ENCODE measurements at places on chromosomes 7 and 10.
A peak's percentile ranks its signal among the peaks of the same experiment; 100 is the strongest.

GRCh38 chr10:92848037-92848440 lies 281 bp upstream of the EXOC6 start:
- peak; percentile 44 for DNase-seq

GRCh38 chr10:66860376-66860945 lies 65.4 kb upstream of the LRRTM3 start:
- no peak for DNase-seq

GRCh38 chr7:138992052-138992531 lies 10.9 kb upstream of the KIAA1549 start:
- no peak for DNase-seq

DNA sequence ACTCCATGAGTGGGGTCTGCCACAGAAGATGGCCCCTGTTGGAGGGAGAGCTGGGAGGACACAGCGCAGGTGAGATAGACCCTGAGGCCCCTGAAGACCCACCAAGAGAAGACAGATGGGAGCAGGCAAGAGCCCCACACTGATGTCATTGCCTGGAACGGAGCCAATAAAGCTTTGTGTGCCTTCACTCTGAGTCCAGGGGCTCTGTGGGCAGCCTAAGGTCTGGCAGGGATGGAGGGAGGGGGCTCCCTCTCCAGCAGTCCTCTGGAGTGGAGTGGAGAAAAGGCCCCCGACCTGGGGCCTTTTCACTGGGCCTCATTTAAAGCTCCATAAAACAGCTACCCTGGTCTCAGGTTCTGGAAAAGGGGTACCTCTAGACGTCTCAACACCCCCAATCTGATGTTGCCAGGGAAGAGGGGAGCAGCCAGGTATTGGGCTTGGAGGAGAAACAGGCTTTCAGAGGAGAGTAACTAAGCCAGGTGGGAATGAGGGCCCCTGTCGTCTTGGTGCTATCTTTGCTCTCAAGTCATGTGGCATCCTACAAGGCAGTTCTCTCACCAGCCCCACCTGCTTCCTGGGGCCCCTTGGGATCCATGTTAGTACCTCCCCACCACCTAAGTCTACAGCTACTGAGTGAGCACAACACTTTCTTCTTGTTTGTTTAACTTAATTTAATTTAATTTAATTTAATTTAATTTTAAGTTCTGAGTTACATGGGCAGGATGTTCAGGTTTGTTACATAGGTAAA lies 1.4 kb downstream of the C10orf62 start:
- DNase-seq, result no peak

- DNase-seq, result no peak
Measured at GRCh38 chr10:69744971-69745370, 56.7 kb upstream of the COL13A1 start.

- DNase-seq, result no peak
Measured at GRCh38 chr10:79488870-79489269, 23.5 kb upstream of the EIF5AL1 start.

- peak; percentile 76 for DNase-seq
Measured at GRCh38 chr10:92712016-92712889, 22.5 kb downstream of the HHEX start.

DNA sequence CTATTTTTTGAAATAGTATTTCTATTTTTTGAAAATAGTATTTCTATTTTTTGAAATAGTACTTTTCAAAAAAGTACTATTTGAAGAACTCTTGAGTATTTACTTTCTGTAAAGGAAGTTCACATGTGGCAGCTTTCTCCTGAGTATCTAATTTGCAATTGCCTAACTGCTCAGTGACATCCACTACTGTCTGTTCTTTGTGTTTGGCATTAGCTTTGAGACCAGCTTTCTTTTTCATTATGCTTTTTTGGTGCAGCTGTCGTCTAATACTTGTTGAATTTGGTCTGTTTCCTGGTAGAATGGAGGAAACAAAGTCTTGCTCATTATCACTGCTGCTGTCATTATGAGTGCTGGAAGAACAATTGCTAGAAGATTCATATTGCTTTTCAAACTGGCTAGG lies 99.1 kb downstream of the BMPR1A start:
- DNase-seq, result no peak

DNA sequence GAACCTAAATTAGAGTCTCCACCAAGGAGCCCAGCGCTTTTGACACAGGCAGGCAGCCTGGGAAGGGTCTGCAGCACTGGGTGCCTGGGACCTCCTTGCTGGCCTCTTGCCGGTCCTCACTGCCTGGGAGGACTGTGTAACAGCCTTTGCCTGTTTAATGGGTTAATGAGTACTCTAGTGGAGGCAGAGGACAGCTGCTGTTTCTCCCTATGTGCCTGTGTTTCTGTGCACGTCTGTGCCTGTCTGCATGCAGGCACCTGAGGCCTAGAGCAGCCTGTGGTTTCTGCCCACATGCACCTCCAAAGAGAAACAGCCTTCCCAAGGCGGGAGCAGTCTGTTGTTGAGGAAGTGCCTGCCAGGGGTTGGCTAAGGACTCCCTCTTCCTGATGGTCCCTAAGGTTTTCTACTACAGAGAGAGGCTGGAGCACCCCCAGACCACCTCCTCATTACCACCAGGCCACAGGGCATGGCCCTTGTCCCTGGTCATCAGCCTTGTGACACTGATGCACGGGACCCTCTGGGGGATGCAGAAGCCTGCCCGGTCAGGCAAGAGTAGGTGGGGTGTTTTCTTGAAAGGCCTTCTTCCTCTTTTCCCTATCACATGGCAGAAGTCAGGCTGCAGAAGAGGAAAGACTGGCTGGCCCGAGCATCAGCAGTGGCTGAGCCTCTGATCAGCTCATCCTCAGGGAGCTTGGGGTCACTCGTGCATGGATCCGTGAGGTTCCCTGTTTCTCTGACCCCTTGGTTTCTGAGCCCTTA lies 14.2 kb downstream of the SLC29A3 start:
- no peak for DNase-seq

DNA sequence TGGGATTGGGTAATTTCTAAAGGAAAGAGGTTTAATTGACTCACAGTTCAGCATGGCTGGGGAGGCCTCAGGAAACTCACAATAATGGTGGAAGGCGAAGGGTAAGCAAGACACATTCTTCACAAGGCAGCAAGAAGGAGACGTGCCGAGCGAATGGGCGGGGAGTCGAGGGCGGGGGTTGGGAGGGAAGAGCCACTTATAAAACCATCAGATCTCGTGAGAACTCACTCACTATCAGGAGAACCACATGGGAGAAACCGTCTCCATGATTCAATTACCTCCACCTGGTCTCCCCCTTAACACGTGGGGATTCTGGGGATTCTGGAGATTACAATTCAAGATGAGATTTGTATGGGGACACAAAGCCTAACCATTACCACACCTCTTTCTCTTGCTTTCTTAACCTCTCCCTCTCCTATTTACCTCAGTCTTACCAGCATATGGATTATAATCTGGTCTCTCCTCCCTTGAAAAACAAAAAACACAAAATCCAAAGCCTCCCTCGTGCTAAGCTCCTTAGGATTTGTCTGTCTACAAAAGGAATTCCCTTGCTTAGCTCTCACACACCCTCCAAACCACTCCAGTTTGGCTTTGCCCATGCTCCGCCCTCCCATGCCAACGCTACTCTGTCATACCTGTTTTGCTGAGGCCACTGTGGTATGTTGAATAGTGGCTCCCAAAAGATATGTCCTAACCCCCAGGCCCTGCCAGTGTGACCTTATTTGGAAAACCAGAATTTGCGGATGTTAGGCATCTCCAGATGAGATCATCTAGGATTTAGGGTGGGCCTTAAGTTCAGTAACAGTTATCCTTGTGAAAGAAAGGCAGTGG lies 19.6 kb upstream of the EFCAB10 start:
- DNase-seq, result no peak

DNA sequence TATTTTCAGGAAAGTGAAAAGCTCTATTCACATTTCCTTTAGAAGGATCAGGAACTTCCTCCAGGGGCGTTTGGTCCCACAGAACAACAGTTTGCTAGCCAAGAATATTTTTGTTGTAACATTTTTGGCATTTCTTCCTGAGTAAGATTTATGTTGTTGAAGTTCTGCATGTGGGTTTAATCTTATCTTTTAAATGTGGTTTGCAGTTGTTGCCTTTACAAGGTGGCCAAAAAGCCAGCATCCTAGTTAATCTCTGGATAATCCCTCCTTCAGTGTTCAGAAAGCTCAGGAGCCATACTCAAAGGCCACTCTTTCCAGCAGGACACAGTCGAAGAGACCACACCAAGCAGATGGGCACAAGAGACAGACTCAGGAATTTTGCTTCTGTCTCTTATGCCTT lies 30.0 kb downstream of the SLC26A4 start:
- DNase-seq, result no peak

GRCh38 chr10:119206603-119207365 lies 587 bp upstream of the GRK5 start:
- no peak for DNase-seq

Data from NCI-H748 treated with DMSO at 0.1 percent for 48 hours (cell line).